ENCODE measurements at places on chromosomes 11 and 22. TPM values are rescaled to one million over a fixed set of nuclear protein-coding genes. Genes with fewer than 3 reads are reported as not detected.

The CWC15 gene
- 27.2 TPM for total RNA-seq

The HEPN1 gene
- total RNA-seq = not detected

The CST6 gene
- 0.49 TPM for total RNA-seq

The C11orf91 gene
- total RNA-seq = not detected

The ART1 gene
- total RNA-seq = not detected

The ABCC8 gene
- total RNA-seq = not detected

The GP1BB gene
- total RNA-seq = 0.65 TPM

The KIF18A gene
- total RNA-seq = 11.8 TPM

The CRYBB2 gene
- not detected for total RNA-seq

The ACTN3 gene
- 0.06 TPM for total RNA-seq

The VSIG10L2 gene
- not detected for total RNA-seq

The ANKK1 gene
- not detected for total RNA-seq

The OR5B12 gene
- not detected for total RNA-seq

The MPPED1 gene
- total RNA-seq = not detected

The CCDC81 gene
- total RNA-seq = 0.32 TPM

The EMID1 gene
- 3.5 TPM for total RNA-seq

The GRK2 gene
- total RNA-seq = 46.2 TPM

The PNPLA3 gene
- 1.7 TPM for total RNA-seq

The ARHGAP20 gene
- total RNA-seq = 0.16 TPM

The ARHGAP8 gene
- not detected for total RNA-seq

The RIMBP3C gene
- total RNA-seq = not detected

The UBQLN3 gene
- total RNA-seq = not detected

The CLCF1 gene
- 2.7 TPM for total RNA-seq

The INPP5J gene
- total RNA-seq = not detected

The RASGRP2 gene
- 1.2 TPM for total RNA-seq

The TRPC6 gene
- 106 TPM for total RNA-seq

The TSGA10IP gene
- not detected for total RNA-seq

The NDUFC2 gene
- 47.3 TPM for total RNA-seq

The HTR3A gene
- total RNA-seq = not detected

The WT1 gene
- not detected for total RNA-seq

The OR4A47 gene
- total RNA-seq = not detected

The TECTA gene
- 0.32 TPM for total RNA-seq

The XKR3 gene
- not detected for total RNA-seq

The OR5AR1 gene
- total RNA-seq = not detected

The DBX1 gene
- total RNA-seq = not detected

The OR4A16 gene
- not detected for total RNA-seq

The KCNJ4 gene
- not detected for total RNA-seq

The APOA4 gene
- not detected for total RNA-seq

The NNMT gene
- total RNA-seq = 188 TPM

The ELFN2 gene
- 0.06 TPM for total RNA-seq

The TMEM191C gene
- 0.63 TPM for total RNA-seq

The FAM227A gene
- 0.16 TPM for total RNA-seq

The ZBTB16 gene
- 30.0 TPM for total RNA-seq

The ZNF214 gene
- 1.8 TPM for total RNA-seq

The SLC7A4 gene
- not detected for total RNA-seq

The OR52A5 gene
- not detected for total RNA-seq

The OVOL1 gene
- not detected for total RNA-seq

The ESAM gene
- total RNA-seq = 74.5 TPM

The TYR gene
- total RNA-seq = not detected

The SLC22A8 gene
- not detected for total RNA-seq

The CLTCL1 gene
- total RNA-seq = 7.6 TPM

The TRIM51 gene
- total RNA-seq = not detected

The OTOG gene
- total RNA-seq = not detected

The GPR137 gene
- total RNA-seq = 17.1 TPM

The SMTNL1 gene
- not detected for total RNA-seq

All from bladder microvascular endothelial cell (primary cell).